Dermis microvascular lymphatic vessel endothelial cell (primary cell): ENCODE measurements at places on chromosomes 4 and X. TPM values are rescaled to one million over a fixed set of nuclear protein-coding genes. Genes with fewer than 3 reads are reported as not detected.

DNA sequence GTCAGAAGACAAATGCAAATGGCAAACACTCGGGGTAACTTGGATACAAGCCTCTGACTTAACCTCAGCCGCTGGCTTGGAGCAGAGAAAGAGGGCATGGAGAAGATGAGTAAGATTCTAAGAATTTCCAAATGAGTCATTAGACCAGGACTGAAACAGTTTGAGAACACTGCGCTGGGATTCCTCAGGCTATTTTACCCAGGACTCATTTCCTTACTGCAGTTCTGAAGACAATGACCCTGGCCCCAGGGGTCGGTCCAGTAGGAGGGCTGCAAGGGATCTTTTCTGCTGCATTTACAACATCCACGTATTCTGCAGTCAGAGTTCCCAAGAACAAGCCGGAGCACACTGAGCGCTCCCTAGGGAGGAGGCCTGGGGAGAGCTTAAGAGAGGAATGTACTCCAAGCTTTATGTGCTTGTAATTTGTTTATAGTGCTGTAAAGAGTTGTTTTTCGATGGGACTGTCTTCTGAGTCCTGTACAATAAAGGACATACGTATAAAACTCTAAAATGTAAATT lies 27.3 kb upstream of the SORBS2 start:
- no peak for DNase-seq

- DNase-seq: no peak
These were observed 33.9 kb downstream of the POF1B start for GRCh38 chrX:85345523-85345922.

The PABPC1L2A gene
- total RNA-seq: not detected in 2 replicates

DNA sequence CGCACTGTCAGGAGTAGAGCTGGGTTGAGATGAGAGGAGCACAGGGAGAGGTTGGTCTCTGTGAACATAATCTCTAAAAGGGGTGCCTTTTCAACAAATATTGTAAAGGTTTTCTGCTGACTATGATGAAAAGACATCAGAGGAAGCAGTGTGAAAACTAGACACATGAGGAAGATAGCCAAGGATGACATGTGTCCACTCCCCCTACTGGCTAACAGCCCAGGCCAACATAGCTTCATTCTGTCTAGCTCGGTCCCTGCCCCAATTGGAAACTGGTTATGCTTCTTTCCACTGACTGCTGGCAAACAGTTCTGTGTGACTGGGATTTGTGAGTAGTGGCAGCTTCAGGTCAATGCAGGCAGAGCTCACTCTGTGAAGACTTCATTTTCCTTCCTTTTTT lies 115.4 kb upstream of the ESX1 start:
- peak; percentile 22 for DNase-seq

DNA sequence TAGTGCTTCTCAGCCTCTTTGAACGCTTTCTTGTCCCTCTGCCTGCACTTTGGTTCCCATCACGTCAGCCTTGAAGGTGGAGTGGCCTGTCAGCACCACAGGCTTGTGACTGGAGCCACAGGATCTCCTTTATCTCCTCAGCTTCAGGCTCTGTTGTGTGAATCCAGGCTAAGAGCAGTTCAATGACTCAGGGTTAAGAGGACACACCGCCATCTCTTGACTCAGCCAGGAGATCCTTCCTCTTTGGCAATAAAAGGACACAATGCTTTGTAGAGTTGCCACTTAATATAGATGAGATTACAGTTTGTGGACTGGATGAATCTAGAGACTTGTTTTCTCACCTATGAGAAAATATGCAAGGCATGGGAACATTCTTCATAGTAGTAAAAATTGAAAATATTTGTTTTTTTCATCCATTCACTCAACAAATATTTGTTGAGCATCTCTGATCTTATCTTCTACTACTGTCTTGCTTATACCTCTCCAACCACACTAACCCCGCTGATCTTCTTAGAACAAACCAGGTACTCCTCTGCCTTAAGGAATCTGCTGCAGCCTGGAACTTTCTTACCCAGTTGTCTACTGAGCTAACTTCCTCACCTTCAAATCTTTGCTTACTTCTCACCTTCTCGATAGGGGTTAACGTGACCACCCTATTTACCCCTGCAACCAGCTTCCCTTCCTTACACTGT lies 62.3 kb downstream of the UCHL1 start:
- DNase-seq: peak; percentile 79

DNA sequence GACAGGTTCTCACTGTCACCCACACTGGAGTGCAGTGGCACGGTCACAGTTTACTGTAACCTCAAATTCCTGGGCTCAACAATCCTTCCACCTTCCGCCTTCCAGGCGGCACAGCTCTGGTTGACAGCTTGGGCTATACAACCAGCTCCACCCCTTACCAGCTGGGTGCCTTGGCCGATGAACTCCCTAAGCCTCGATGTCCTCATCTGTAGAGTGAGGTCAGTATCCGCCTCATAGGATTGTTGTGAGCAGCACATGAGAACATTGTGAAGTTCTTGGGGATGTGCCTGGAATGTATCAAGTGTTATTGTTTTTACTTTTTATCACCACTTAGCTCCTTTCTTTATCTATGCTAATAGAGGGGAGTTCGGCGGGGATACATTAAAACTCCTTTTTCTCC lies 23.3 kb downstream of the UCHL1 start:
- DNase-seq: no peak

The CENPVL2 gene
- not detected in 2 replicates for total RNA-seq

The FBXO8 gene
- 24.3 and 29.7 TPM in 2 replicates for total RNA-seq

GRCh38 chr4:41994461-41994985 lies 4.2 kb downstream of the SLC30A9 start:
- DNase-seq: no peak

- no peak for DNase-seq
These were observed 67.3 kb downstream of the ASB9 start for GRCh38 chrX:15202454-15203177.

DNA sequence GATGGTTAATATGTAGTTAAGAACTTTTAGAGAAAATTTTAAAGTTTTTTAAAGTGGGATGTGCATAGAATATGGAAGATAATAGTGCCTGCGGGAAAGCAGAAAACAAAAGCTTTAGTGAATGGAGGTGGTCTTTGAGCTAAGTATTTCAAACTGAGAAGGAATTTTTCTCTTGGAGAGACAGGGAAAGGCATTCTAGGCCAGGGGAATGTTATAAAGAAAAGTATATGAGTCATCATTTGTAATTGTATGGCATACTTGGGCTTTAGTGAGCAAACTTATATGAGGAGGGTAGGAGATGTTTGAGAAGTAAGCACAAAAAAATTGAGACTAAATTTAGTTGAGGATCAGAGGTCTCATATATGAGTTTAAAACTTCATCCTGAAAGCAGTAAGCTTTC lies 467.0 kb downstream of the PPARGC1A start:
- DNase-seq: no peak

DNA sequence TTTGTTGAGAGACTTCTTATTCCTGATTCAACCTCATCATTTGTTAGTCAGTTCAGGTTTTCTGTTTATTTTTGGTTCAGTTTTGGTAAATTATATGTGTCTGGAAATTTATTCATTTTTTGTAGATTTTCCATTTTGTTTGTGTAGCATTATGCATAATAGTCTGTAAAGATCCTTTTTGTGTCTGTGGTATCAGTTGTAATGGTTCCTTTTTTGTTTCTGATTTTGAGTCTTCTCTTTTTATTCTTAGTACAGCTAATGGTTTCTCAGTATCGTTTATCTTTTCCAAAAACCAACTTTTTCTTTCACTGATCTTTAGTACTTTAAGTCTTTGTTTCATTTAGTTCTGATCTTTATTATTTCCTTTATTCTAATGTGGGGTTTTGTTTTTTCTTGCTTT lies 61.4 kb downstream of the NWD2 start:
- no peak for DNase-seq

DNA sequence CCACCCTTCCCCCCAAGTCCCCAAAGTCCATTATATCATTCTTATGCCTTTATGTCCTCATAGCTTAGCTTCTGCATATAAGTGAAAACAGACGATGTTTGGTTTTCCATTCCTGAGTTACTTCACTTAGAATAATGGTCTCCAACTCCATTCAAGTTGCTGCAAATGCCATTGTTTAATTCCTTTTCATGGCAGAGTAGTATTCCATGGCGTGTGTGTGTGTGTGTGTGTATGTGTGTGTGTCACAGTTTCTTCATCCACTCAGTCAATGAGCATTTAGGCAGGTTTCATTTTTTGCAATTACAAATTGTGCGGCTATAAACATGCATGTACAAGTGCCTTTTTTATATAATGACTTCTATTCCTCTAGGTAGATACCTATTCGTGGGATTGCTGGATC lies 107.5 kb upstream of the GALNT7 start:
- DNase-seq: no peak

- no peak for DNase-seq
These were observed 244.4 kb downstream of the SPOCK3 start for GRCh38 chr4:166989886-166990285.

The F8A2 gene
- not detected in 2 replicates for total RNA-seq

GRCh38 chr4:46974891-46975543 lies 18.4 kb downstream of the GABRA4 start:
- DNase-seq: no peak

- DNase-seq: no peak
These were observed 293.9 kb downstream of the BMPR1B start for GRCh38 chr4:95051702-95052020.

The L1CAM gene
- 0.13 TPM in 2 replicates for total RNA-seq

The MAGEC1 gene
- not detected in 2 replicates for total RNA-seq

DNA sequence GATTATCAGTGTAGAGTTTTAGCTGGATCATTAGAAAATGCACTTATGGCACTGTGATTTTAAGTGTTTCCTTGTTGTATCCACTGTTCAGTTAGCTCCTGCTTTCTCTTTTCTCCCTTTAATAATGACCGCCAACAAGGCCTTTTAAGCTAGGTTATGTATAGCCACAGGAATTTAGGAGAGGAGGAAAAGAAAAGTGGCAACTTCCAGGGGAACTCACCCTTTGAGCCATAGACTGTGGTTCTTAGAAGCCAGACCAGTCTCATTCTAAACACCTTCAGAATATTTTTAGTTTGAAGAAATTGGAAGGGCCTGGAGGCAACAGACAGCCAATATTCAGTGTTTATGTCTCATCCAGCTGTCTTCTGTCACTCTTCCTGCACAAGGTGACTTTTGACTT lies 6.1 kb downstream of the FGF2 start:
- no peak for DNase-seq

The ING2 gene
- total RNA-seq: 2.6 and 4.0 TPM in 2 replicates

The CFAP99 gene
- not detected in 2 replicates for total RNA-seq

- DNase-seq: no peak
These were observed 2.1 kb upstream of the SCRG1 start for GRCh38 chr4:173401063-173401462.

DNA sequence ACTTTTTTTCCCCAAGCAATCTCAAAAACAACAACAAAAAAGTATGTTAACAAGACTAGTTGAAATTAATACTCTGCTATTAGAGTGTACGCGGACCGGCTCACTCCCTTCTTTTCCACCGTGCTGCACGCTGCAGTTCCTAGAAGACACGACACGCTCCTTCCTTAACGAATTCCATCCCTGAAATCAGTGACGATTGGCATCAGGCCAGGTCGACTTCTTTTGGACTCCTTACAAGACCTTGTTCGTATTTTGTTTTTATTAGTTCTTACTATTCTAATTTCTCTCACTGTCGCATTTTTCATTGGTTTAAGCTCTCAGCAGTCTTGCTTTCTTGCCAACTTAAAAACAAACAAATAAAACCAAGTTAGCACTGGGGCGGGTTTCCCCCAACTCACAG lies 175.8 kb upstream of the PITX2 start:
- no peak for DNase-seq
